Daoy (cell line): ENCODE measurements at places on chromosomes 3 and 15.
A peak's percentile ranks its signal among the peaks of the same experiment; 100 is the strongest.

DNA sequence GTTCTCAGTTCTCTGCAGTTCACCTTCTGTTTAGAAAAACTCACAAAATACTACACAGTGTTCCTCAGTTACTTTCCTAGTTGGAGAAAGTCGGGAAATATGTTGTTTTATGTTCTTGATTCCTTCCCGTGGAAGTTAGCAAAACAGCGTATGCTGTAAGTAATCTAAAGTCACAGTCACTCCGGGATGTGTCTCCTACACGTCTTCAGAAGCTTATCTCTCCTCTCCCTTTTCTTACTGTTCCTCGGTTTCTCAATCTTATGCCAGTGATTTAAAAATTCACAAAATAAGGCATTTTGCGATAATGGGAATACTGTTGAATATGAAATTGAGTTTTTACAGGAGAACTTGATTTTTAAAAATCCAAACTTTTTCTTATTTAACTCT, 1.7 kb downstream of the HEG1 start:
- no peak for DNase-seq

GRCh38 chr3:43203022-43203421, 83.3 kb upstream of the SNRK start:
- DNase-seq = no peak

- no peak for DNase-seq
Measured at GRCh38 chr3:172515130-172515918, 7.9 kb downstream of the TNFSF10 start.

- no peak for DNase-seq
Measured at GRCh38 chr3:109442531-109442930, 105.2 kb upstream of the DPPA4 start.

GRCh38 chr3:10944866-10945265, 47.7 kb upstream of the SLC6A1 start:
- DNase-seq = no peak

- no peak for DNase-seq
Measured at GRCh38 chr15:35932531-35932930, 386.6 kb upstream of the DPH6 start.

DNA sequence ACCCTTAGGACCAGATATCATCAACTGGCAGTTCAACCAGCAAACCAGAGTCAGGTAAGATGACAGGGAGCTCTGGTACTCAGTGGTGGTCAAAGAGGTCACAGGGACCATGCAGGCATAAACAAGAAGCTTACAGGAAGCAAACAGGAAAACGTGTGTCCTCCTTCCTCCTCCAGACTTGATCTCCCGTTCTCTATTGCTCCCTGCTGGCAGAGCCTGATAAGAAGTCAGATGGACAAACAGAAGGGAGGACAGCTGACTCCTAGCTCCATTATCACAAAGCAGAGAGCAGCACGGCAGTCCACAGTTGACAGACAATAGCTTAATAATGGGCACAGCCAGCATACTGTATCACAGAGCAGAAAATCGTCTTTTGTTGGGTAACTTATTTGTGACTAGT, 156.5 kb upstream of the SLC2A2 start:
- DNase-seq = no peak

GRCh38 chr3:187242435-187242834, 45.1 kb downstream of the RTP1 start:
- DNase-seq = no peak

DNA sequence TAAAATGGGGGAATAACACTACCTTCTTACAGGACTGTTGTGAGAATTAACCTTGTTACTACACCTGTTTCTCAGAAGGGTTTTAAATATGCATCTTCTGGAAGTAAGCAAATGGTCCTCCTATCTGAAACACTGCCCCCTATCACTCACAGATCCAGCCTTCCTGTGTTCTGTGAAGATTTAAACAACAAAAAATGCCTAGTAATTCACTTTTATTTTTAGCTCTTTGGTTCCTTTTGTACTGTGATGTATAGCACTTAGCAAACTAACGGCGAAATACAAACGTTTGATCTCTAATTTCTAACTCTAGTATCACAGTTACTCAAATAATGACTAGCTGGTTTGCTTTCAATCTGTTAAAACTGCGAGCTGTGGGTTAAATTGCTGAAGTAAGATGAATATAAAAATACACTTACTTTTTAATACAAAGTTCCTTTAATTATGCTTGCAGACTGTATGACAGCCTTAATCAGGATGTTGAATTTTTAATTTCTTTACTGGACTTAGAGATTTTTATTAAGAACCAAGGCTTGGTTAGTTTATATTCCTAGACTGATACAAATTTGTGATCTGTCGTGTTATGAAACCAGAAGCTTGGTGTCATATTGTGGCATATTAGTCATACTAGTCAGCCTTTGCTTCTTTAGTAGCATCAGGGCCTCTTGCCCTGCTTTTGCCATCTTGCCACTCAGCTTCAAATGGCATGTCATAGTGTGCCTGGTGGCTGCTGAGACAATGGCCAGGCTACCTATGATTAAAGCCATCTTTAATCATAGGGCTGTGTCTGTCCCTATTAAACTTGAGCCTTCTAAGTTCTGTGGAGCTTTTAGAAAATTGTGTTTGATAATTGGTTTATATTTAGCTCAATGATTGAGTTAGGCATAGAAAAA, 9.2 kb downstream of the EIF3J start:
- DNase-seq = no peak

GRCh38 chr3:157261000-157261399, 101.1 kb upstream of the CCNL1 start:
- DNase-seq = no peak

GRCh38 chr15:66001042-66001441, 131.8 kb downstream of the RAB11A start:
- DNase-seq = no peak

- DNase-seq = peak; percentile 55
Measured at GRCh38 chr3:114155370-114155821, 23.5 kb downstream of the DRD3 start.

GRCh38 chr15:26790118-26790517, 17.3 kb upstream of the GABRB3 start:
- DNase-seq = no peak

- DNase-seq = no peak
Measured at GRCh38 chr3:147269907-147270306, 136.4 kb downstream of the ZIC4 start.

GRCh38 chr15:72372361-72372760, 3.5 kb downstream of the HEXA start:
- DNase-seq = no peak

DNA sequence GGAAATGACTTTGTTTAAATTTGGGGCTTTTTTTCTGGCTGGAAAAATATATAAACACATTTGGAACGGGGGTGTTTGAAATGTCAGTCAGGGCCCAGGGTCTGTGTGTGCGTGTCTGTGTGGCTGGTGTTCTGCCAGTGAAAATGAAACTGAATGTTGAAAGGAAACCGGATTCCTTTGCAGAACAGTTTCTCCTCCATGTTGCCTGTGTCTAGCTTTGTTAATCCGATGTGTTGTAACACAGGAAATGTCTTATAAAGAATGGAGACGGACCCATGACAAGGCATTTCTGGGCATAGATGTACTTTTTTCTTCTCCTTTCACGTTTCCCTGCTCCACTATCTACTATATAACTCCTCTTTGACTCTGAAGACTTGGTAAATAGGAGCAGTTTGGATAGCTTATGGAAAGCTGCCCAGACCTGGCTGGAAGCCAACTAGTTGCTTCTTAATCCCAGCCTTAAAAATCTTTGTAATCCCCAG, 2.8 kb downstream of the SQOR start:
- DNase-seq = peak; percentile 77

GRCh38 chr3:112261742-112262141, 32.3 kb downstream of the SLC9C1 start:
- no peak for DNase-seq

DNA sequence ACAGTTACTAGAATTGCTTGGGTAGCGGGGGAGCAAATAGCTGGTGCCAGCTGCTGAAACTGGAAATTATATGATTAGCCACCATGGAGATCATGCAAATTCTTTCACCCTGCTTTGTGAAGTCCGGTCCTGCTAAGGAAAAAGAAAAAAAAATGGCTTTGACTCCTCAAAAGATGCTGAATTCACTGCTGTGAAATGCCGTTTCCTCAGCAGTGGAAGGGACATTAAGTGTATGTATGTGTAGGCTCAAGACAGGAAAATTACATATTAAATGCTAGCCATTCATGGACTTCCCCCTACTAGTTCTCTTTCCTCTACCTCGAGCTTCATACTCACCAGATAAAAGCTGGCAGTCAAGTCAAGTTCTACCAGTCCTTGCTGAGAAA, 81.9 kb upstream of the ZBED2 start:
- no peak for DNase-seq

GRCh38 chr3:112931736-112932521, 43.0 kb downstream of the CD200R1 start:
- no peak for DNase-seq

DNA sequence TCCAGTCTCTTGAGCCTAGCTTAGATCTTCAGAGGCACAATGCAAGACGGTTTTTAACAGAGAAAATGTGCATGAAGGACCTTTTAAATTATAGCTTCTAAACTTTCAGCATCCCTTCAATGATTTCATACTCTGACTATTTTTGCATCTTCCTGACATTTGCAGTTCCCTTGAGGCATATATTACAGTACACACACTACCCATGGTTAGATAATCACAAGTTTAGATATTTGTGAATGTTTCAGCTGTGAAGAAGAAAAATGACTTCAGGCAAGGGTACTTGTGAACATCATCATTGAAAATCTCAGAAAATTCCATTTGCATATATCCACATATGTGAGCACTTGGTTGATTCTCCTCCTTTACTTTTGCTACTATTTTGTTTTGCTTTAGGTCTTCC, 341.5 kb downstream of the ROBO2 start:
- no peak for DNase-seq

- DNase-seq = no peak
Measured at GRCh38 chr3:48776854-48777253, 59.8 kb upstream of the IP6K2 start.
